Activated CD4-positive, alpha-beta T cell treated with anti-CD3 and anti-CD28 coated beads, Interleukin-2, amount 10 ng/mL, durations not matched to agents 7 days and 5 days (primary cell): ENCODE measurements at places on chromosomes 5 and 9. TPM values are rescaled to one million over a fixed set of nuclear protein-coding genes. Genes with fewer than 3 reads are reported as not detected.
A peak's percentile ranks its signal among the peaks of the same experiment; 100 is the strongest.

GRCh38 chr9:114446672-114447450 lies 58.4 kb downstream of the WHRN start:
- no peak overlapping the region for H3K27ac ChIP-seq
- no peak overlapping the region for H3K4me3 ChIP-seq
- H3K4me1 ChIP-seq = peaks cover 6% of the 10 kb centered on the region
- H3K27me3 ChIP-seq = peaks cover 1% of the 10 kb centered on the region
- H3K36me3 ChIP-seq = no peaks in the 10 kb centered on the region

GRCh38 chr9:7394002-7394774 lies 405.4 kb downstream of the DMAC1 start:
- no peaks in the 10 kb centered on the region for H3K4me1 ChIP-seq
- no peak overlapping the region for H3K4me3 ChIP-seq
- no peak overlapping the region for H3K27ac ChIP-seq
- no peaks in the 10 kb centered on the region for H3K36me3 ChIP-seq
- H3K27me3 ChIP-seq = peaks cover 10% of the 10 kb centered on the region

DNA sequence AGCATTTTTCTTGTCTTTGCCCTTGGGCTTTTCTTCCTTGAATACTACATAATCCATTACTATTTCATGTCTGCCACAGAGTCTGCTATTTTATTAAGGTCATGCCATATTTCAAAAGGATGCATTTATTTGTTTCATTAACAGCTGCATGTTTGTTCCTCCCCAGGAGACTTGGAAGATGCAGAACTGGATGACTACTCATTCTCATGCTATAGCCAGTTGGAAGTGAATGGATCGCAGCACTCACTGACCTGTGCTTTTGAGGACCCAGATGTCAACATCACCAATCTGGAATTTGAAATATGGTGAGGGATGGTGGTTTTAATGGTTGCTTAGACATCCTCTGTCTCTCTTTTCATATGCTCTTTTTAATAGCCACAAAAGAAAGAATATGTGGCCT lies 4.0 kb downstream of the IL7R start:
- no peak for DNase-seq
- peaks cover 64% of the 10 kb centered on the region for H3K4me1 ChIP-seq
- peaks cover 87% of the 10 kb centered on the region for H3K36me3 ChIP-seq
- H3K27me3 ChIP-seq = no peaks in the 10 kb centered on the region
- peak overlapping the region; percentile 89 for H3K27ac ChIP-seq
- peak overlapping the region; percentile 88 for H3K4me3 ChIP-seq

- DNase-seq = no peak
- no peak overlapping the region for H3K4me3 ChIP-seq
- no peaks in the 10 kb centered on the region for H3K4me1 ChIP-seq
- no peak overlapping the region for H3K27ac ChIP-seq
- no peaks in the 10 kb centered on the region for H3K27me3 ChIP-seq
Observed at GRCh38 chr5:136058039-136058971, 29.5 kb downstream of the TGFBI start.

GRCh38 chr5:111183064-111183463 lies 41.1 kb upstream of the CAMK4 start:
- H3K36me3 ChIP-seq = no peaks in the 10 kb centered on the region
- no peaks in the 10 kb centered on the region for H3K4me1 ChIP-seq

DNA sequence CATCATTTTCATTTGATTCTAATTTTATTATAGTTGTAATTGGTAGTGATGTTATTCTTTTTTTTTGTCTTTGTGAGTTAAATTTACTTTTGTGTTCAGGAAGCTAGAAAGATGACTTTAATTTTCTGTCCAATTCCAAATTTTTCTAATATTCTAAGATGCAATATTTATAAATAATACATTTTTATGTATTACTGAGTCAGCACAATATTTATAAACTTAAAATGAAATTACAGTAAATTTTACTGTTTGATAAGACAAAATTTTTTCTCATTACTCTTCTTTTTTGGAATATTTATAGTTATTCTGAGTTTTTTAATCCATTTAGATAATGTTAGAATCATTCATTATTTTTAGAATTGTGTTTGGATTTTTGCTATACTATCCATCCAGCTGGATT lies 1637.9 kb upstream of the ACO1 start:
- H3K4me1 ChIP-seq = no peaks in the 10 kb centered on the region
- H3K4me3 ChIP-seq = no peak overlapping the region
- no peaks in the 10 kb centered on the region for H3K36me3 ChIP-seq
- DNase-seq = no peak
- no peaks in the 10 kb centered on the region for H3K27me3 ChIP-seq

UBE2B gene
- 79.2 TPM for total RNA-seq

DNA sequence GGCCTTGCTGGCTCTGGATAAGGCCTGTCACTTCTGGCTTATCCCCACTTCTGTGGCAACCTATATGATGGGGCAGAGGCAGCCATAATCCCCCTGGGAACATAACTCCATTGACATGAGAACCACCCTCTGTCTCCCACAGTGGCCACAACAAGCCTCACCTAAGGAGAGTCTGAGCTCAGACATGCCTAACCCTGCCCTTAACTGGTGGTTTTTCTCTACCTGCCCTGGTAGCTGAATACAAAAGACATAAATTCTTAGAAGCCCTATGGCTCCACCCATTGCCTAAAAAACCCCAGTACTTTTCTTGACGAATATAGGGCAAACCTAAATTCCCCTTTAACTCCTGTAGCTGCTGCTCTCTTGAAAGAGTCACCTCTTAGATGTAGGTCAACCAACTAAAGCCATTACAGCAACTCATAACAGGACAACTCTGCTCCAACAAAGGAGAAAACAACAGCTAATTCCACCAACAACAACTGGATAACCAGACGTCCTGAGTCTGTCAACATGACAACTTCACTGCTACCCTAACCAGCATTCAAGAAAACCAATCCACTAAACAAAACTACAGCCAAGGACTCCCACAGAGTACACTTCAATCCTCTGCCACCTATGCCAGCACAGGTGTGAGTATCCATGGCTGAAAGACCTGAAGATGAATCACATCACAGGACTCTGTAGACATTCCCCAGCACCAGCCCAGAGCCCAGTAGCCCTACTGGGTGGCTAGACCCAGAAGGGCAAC lies 427.7 kb downstream of the PRELID2 start:
- H3K4me1 ChIP-seq = no peaks in the 10 kb centered on the region
- H3K27ac ChIP-seq = no peak overlapping the region
- H3K27me3 ChIP-seq = no peaks in the 10 kb centered on the region
- H3K4me3 ChIP-seq = no peak overlapping the region
- no peaks in the 10 kb centered on the region for H3K36me3 ChIP-seq

IRF1 gene
- total RNA-seq = 289 TPM

DNA sequence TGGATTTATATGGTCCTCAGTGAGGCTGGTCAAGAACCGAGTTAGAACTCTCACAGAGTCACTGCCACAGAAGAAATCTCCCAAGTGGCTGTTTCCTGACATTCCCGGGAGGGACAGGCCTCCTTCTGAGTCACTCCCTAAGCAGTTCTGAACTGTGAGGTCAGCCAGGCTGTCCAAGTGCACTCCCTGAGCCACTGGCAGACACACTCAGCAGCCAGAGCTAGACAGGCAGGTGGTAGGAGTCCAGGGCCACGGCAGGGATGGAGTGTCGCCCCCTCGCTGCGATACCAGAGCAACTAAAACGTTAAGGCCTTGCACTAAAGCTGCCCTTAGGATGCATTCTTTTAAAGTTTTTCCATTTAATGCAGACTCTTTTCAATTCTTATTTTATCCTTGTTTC lies 3.4 kb downstream of the IL4 start:
- no peak overlapping the region for H3K27ac ChIP-seq
- H3K36me3 ChIP-seq = no peaks in the 10 kb centered on the region
- no peaks in the 10 kb centered on the region for H3K27me3 ChIP-seq
- H3K4me3 ChIP-seq = no peak overlapping the region

GRCh38 chr5:172733131-172733973 lies 37.6 kb downstream of the DUSP1 start:
- H3K27ac ChIP-seq = no peak overlapping the region
- no peaks in the 10 kb centered on the region for H3K27me3 ChIP-seq
- no peak overlapping the region for H3K4me3 ChIP-seq

DNA sequence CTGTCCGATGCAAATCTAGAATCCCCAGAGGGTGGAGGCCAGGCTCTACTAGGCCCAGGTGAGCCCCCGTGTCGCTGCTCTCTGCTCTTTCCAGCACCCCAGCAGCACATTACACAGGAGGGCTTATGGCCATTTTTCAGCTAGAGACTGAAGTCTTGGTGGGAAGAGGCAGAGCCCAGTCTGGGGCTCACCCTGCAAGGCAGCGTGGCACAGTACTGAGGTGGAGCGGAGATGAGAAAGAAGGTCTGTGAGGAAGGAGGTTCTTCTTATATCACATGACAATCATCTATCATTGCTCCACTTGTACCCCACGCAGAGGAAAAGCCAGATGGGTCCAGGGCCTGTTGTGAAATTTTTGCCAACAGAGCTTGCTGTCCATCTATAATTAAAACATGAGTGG lies 10.0 kb upstream of the KIF12 start:
- H3K27me3 ChIP-seq = peaks cover 21% of the 10 kb centered on the region
- H3K4me3 ChIP-seq = no peak overlapping the region
- no peaks in the 10 kb centered on the region for H3K36me3 ChIP-seq
- no peak overlapping the region for H3K27ac ChIP-seq

DOCK8 gene
- 270 TPM for total RNA-seq

- no peak overlapping the region for H3K4me3 ChIP-seq
- DNase-seq = no peak
- H3K27me3 ChIP-seq = no peaks in the 10 kb centered on the region
- H3K36me3 ChIP-seq = no peaks in the 10 kb centered on the region
- H3K27ac ChIP-seq = no peak overlapping the region
- H3K4me1 ChIP-seq = peaks cover 3% of the 10 kb centered on the region
Observed at GRCh38 chr9:94761481-94761880, 35.0 kb downstream of the AOPEP start.

ELOVL7 gene
- 0.42 TPM for total RNA-seq

GRCh38 chr9:131840220-131840619 lies 100.3 kb upstream of the RAPGEF1 start:
- peaks cover 34% of the 10 kb centered on the region for H3K4me1 ChIP-seq
- peak overlapping the region; percentile 98 for H3K27ac ChIP-seq
- peak overlapping the region; percentile 28 for H3K4me3 ChIP-seq
- no peaks in the 10 kb centered on the region for H3K36me3 ChIP-seq
- DNase-seq = peak; percentile 43
- H3K27me3 ChIP-seq = no peaks in the 10 kb centered on the region
